ENCODE measurements at places on chromosomes 16 and 17.

DNA sequence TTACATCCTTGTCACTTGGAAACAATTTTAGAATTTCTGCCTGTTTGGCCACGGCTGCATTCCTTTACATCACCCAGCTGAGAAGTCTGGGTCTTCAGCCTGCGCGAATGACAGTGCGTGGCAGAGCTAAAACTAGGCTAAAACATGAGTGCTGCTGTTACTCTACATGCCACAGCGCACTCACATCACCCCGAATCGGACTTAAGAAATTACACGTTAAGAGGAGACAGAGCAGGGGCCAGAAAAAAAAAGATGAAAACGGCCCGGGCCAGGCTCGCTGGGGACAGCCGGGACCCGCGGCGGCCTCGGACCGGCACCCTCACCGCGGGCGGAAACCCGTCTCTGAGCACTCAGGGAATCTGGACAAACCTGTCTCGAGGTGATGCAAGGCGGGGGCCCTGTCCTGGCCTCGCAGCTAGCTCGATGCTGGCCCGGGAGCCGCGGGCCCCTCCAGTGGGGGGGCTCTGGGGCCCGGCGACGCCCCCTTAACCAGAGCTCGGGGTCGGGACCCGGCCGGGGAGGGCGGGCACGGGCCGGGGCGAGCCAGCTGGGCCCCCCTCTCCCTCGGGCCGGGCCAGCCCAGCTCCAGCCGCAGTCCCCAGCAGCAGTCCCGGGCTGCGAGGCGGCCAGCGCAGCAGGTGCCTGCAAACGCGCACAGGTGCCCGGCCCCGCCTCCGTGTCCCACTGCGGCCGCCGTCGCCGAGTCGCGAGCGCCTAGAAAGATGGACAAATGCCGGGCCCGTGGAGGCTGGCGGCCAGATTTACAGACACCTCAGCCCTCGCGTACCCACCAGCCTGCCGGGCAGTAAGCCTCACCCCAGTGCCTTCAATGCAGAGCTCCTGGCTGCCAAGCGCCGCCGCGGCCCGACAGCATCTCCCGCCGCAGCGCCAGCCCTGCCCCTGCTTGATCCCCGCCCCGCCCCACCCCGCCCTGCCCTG lies at the start of gene AKTIP:
Gene AKTIP, minus strand, starts transcription at position 879 of the 939 bp plus-strand sequence. CDS start 2,950 bp downstream, outside the sequence.
- DNase-seq, result no peak

GRCh38 chr17:75808905-75809621 lies 24.5 kb downstream of the UNK start:
- no peak for DNase-seq

GRCh38 chr17:44878627-44879221 lies 20.5 kb downstream of the EFTUD2 start:
- DNase-seq, result peak; percentile 28

- peak; percentile 52 for DNase-seq
These were observed 97.3 kb upstream of the CHMP6 start for GRCh38 chr17:80894439-80894721.

DNA sequence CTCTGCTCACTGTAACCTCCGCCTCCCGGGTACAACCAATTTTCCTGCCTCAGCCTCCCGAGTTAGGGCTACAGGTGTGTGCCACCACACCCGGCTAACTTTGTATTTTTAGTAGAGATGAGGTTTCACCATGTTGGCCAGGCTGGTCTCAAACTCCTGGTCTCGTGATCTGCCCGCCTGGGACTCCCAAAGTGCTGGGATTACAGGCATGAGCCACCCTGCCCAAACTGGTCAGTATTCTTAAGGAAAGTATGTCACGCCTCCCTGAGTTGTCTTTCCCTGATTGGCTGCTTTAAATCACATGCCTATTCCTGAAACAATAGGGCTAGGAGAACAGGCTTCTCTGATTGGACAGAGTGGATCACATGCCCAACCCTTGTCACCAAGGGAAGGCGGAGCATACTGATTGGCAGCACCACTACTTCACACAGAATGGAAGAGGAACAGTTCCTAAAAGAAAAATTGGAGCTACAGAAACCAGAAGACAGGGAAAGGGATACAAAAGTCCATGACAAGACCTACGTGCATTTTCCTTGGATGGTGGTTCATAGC lies 17.6 kb upstream of the CYB5B start:
- no peak for DNase-seq

DNA sequence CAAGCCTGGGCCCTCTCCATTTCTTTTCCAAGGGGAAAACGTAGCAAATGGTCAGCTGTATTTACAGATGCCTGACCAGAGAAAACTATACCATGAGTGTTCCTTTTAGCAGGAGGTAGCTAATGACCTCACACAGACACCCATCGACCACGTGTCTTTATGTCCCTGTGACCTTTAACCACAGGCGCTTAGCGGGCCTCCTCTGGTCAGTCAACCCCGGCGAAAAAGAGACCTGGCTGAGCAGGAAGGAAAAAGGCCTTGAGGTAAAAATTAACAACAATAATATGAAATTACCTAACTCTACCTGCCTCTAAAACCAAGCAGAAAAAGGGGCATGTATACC lies 9.1 kb downstream of the NUDT16L1 start:
- DNase-seq, result no peak

DNA sequence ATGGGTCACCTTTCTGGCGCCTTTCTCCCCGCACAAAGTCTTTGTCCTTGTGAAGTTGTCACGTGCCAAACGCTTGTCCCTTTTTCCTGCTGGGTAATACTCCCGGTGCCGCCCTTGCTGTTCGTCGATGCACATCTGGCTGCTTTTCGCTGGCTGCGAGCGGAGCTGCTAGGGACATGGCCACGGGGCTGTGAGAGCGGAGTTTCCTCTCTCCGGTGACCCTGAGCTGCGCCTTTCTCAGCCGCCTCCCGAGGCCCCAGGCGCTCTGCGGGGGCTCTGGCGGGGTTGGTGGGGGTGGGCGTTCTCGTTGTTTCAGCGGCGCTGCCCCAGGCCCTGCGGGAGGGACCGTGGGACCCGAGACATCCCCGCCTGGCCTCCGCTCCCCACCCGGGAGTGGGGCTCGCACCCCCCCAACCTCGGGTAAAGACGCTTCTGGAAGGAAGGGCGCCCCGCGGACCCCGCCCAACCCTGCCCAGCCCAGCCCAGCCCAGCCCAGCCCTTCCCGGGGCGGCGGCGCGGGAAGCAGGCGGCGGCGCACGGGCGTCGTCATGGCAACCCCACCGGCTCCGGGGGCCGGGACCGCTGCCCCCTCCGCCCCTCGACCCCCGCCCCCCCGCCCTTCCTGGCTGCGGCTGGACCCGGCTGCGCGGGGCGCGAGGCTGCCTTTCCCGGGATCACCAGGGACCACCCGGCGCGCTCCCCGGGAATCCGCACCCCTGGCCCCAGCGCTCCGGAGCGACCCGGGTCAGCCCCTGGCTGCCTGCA lies 12.3 kb downstream of the CHMP6 start:
- DNase-seq, result no peak

- no peak for DNase-seq
These were observed 11.4 kb downstream of the NDUFAF8 start for GRCh38 chr17:81250286-81251093.

GRCh38 chr17:79803421-79803996 lies 6.6 kb upstream of the CBX8 start:
- no peak for DNase-seq
